ENCODE measurements at places on chromosomes 12 and 14.
A peak's percentile ranks its signal among the peaks of the same experiment; 100 is the strongest.

GRCh38 chr12:57272337-57273151 lies 21.6 kb upstream of the STAC3 start:
- no peak for DNase-seq

- no peak for DNase-seq
These were observed 996.8 kb upstream of the TMEM132C start for GRCh38 chr12:127270193-127270592.

GRCh38 chr12:46401662-46402061 lies 29.1 kb upstream of the SLC38A2 start:
- DNase-seq: no peak

- DNase-seq: no peak
These were observed 534 bp downstream of the PPP2R3C start for GRCh38 chr14:35121026-35121886.

- peak; percentile 97 for DNase-seq
These were observed at the start of gene CYP46A1 for GRCh38 chr14:99683619-99684409. Gene CYP46A1, plus strand, starts transcription at chr14:99684298. Its CDS starts 120 bp downstream, at chr14:99684418.

GRCh38 chr12:113359939-113360748 lies 1.8 kb downstream of the PLBD2 start:
- no peak for DNase-seq

GRCh38 chr14:99320105-99320572 lies 48.1 kb upstream of the BCL11B start:
- DNase-seq: peak; percentile 37

DNA sequence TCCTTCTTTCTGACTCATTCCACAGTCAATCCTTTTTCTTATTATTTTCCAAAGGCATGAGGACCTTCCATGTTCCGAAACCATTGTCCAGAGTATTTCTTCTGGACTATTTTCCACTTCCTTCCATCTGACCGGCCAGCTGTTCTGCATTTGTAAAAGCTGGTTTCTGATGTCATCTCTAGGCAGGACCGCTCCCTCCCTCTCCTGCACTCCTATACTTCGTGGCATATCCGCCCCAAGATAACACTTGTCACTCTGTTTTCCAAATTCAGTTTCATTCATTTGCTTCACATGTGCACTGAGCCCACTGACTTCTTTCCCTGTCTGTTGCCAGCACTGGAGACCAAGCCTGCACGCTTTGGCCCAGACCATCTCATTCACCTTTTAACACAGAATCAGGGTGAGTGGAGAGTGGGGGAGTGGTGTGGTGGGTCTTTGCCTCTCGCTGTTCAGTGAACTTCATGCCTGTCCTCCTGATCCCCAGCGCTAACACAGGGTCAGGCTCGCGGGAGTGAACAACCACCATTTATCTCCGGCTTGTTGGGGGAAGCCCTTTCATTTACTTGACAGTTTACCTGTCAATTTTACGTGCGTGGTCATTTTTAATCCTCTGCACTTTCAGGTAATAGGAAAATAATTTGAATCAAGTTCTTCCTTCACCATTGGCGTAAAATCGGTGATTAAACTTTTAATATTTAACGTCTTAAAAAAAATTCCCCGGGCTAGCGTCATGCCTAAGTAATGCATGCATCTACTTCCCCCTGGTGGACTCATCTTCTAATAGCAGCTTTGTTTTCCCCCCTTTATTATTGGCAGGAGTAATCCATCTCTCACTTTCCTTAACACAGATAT lies 52.5 kb downstream of the C12orf75 start:
- DNase-seq: peak; percentile 38

DNA sequence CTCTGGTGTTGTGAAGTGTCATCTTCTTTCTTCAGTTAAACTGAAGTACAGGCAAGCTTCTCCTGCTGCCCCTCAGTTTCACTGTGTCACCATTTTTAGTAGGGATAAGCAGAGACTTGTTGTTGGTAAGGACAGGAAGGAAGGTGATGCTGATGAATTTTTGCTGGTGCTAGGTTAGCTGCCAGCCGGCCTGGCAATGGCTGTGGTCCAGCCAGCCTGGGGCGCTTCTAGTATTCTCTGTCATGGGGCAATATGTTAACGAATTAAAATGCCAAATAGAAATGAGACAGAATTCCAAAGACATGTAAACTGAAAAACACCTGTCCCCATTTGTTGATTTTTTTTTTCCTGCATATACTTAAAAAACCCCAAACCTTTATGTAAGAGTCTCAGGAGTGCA lies 602.9 kb downstream of the DIO2 start:
- no peak for DNase-seq

- no peak for DNase-seq
These were observed 185.1 kb upstream of the CDKN3 start for GRCh38 chr14:54211551-54212308.

DNA sequence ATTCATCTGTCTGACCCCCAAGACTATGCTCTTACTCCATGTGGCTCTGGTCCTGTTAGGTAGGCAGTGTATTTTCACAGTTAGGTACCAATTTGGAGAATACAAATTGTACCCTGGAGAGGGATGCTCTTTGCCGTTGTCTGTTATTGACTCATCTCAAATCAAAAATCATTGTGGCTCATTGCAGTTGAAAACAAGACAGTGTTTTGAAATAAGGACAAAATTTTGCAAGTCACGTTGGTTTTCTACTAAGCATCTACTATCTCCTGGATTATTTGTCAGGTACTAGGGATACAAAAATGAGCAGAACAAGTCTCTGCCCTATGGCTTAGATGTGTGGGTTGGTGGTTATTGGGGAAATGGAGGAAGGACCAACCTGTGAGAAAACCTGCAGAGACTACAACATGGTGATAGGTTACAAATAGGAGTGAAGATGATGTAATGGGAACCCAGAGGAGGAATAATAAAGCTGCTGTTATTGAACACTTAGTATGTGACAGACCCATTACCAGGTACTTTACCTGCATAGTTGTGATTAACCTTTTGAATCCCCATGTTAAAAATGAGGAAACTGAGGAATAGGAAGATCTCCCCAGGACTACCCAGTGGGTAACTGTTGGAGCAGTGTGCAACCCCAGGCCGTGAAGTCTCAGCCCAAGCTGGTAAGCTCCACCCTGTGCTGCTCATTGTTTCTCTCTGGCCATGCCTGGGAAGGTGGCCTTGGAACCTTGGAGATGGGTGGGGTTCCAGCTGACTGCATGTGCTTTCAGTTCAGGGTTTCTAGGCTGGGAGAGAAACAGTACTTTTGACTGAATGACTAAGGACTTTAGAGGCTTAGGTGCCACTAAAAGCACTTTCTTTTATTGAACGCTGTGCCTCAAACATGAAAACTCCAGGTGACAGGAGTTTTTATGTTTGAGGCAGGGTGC lies 72.9 kb upstream of the SRSF5 start:
- no peak for DNase-seq

- DNase-seq: no peak
These were observed 229.2 kb upstream of the GARIN6 start for GRCh38 chr12:99418379-99418778.

DNA sequence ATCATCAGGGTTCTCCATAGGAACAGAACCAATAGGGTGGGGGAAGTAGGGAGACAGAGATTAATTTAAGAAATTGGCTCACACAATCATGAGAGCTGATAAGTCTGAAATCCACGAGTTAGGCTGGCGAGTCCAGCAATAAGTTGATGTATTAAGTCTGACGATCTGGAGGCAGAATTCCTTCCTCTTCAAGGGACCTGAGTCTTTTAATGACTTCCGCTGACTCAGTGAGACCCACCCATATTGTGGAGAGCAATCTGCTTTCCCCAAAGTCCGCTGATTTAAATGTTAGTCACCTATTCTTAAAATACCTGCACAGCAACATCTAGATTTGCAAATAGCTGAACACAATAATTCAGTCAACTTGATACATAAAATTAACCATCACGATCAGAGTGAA lies 97.8 kb downstream of the SPTSSA start:
- DNase-seq: no peak

DNA sequence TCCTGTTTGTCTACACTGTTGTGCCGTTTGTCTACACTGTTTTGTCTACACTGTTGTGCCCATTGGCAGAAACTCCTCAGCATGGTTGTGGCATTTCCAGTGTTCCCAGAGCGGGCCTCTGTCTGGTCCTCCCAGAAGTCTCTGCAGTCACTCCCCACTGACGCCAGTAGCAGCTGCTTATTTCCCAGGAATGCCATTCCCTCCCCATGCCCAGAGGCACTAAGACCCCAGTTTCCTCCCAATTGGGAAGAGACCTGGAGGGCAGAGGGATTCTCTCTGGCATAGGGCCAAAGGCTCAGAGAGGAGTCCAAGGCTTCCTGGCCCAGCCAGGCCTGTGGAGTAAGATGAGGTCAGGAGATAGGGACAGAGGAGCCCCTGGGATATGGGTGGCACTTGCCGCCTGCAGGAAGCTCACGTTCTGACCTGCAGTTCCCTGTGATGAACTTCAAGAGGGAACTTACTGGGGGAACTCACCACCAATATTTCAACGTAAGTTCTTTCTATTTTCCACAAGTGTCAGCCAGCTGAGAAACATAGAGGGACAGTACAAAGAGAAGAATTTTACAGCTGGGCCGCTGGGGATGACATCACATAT lies 69.1 kb downstream of the TNFAIP2 start:
- DNase-seq: no peak

- DNase-seq: no peak
These were observed 380.3 kb downstream of the PCNX1 start for GRCh38 chr14:71287567-71287966.

- no peak for DNase-seq
These were observed 679 bp downstream of the ARF6 start for GRCh38 chr14:49893309-49894213.

GRCh38 chr12:19959353-19959752 lies 409.0 kb upstream of the PDE3A start:
- no peak for DNase-seq

DNA sequence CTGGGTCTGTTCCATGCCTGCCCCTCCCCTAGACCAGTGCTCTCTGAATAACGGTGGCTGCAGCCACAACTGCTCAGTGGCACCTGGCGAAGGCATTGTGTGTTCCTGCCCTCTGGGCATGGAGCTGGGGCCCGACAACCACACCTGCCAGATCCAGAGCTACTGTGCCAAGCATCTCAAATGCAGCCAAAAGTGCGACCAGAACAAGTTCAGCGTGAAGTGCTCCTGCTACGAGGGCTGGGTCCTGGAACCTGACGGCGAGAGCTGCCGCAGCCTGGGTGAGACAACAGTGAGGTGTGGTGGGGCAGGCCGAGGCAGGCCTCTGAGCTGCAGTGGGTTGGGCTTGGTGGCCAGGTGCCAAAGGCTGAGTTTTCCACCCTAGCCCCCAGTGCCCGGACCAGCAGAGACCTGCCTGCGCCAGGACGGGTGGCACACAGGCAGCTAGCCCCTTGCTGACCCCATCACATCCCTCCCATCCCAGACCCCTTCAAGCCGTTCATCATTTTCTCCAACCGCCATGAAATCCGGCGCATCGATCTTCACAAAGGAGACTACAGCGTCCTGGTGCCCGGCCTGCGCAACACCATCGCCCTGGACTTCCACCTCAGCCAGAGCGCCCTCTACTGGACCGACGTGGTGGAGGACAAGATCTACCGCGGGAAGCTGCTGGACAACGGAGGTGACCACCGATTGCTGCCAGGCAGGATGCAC lies 28.2 kb upstream of the LRP1-AS start:
- peak; percentile 81 for DNase-seq

GRCh38 chr14:105665247-105665950 lies 139.0 kb downstream of the TMEM121 start:
- no peak for DNase-seq

GRCh38 chr14:24483604-24484252 lies 24.3 kb downstream of the CMA1 start:
- DNase-seq: no peak

DNA sequence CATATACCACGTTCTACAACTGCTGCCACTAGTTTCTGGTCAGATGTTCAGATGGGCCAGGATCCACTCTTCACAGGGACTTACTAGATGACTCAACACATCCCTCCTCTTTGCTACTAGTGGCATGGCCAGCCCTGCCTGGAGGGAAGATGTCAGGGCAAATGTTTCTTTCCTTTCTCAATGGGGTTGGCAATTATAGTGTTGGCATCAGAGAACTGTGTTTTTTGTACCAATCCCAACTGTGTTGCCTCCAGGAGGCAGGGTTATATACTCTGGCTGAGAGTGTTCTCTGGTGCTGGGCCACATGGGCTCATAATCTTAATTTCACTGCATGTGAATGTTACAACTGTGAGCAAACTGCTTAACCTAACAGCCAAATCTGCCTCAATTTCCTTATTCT lies 69.9 kb upstream of the AVPR1A start:
- DNase-seq: no peak

DNA sequence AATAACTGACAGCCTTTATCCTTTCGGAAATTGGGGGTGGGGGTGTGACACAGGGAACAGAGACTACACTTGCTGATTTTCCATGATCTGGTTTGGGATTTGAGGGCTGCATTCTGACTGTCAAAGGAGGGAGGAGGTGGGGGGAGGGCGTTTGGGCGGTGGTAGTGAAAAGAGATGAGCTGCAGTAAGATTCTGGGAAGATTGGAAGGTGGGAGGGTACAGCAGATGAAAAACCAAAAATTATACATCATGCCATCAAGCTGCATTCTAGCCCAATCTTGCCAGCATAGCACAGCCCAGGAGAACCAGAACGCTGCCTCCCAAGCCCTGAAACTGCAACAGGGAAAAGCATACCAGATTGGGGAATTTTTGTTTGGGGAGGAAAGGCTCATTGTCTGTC lies 2.4 kb downstream of the RND1 start:
- no peak for DNase-seq

- no peak for DNase-seq
These were observed 618.7 kb downstream of the VRK1 start for GRCh38 chr14:97415907-97416306.

DNA sequence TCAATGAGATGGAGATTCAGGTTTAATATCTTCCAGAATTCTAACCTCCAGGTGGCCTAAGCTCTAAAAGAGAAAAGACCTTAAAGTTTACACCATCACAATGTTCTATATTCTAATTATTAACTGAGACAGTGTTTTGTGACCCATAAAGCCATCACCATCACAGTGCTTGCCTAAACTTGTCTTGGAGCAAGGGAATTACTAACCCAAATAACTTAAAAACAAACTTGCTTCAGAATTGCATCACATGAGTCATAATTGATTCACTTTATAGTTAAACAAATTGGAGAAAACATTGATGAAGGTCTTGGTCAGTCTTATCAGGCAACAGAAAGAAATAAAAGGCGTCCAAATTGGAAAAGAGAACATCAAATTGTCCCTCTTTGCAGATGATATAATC lies 54.5 kb upstream of the ALG10 start:
- DNase-seq: no peak

DNA sequence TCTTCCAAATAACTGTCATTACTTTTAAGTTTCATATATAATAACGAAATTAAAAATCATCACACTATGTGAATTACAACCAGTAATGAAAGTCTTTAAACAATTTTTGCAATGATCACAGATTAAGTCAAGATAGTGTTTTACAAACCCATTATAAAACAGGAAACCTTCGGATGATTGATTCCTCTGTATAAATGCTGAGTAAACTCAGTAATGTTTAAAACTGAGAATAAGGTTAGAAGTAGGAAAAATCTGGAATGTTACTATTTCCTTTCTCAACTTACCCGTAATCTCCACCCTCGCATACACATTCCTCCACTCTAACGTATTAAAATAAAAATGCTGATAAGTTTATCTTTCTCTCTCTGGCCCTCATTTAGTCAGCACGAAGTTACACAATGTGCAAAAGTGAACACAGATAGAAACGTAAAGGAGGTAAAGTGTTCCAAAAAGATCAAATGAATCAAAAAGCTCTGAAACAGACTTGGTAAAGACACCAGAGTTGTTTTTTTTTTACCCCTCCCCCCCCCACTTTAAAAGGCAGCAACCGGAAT lies 1.6 kb downstream of the ZFC3H1 start:
- DNase-seq: no peak
